ENCODE measurements at places on chromosomes 1 and 21. TPM values are rescaled to one million over a fixed set of nuclear protein-coding genes. Genes with fewer than 3 reads are reported as not detected.

DNA sequence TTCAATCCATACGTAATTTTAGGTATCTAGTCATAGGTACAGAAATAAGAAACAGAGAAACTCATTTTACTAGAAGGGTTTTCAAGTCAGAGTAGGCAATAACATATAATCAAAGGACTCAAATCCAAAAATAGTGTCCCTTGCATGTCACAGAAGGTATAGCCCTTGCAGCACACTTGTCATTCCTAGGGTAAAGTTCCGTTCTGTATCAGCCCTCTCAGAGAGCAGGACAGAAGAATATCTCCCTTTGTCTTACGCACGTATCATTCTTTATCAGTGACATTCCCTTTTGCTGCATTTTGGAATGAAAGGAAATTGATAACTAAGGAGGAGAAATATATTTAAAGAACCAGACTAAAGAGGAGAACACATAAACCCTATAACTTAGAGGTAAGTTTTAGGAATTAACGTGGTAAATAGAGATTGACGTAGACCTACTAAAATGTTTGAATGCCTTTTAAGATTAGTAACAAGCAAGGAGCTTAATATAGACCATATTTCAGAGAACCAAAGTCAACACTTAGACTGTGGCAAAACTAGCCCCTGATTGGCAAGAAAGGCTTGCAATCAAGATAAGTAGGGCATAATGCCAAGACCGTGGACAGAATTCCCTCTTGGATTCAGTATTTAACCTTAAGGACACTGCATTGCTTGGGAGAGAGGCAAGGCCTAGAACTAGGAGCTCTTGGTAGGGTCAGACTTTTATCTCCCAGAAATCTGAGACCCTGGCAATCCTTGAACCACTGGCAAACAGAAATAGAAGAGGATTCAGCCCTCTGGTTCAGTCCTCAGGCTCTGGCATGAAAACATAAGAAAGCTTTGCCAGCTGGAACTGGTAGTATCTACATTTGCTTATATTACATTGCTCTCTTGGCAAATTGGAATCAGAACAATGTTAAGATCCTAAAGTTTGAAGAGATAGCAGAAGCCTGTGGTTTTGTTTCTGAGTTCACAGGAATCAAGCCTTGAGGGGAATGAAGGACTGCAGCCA lies 232.1 kb downstream of the ASTN1 start:
- H3K27ac ChIP-seq: no peak overlapping the region
- no peaks in the 10 kb centered on the region for H3K4me1 ChIP-seq
- H3K27me3 ChIP-seq: no peaks in the 10 kb centered on the region

DNA sequence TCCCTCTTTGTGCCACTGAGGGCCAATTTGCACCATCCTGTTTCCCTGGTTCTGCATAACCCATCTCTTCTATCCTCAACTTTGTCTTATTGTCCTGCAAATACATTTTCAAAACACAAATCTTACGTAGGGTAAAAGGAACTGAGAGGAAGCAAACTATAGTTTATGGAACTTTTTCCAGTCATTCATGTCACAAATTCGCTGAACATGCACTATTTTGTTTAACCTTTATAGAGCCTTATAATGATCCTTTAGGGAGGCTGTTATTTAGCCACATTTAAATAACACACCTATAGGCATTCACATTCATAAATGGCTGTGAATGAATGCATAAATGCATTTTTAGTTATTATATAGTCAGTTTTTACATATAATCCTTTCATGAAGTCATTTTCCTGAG lies 85.0 kb downstream of the PLPPR5 start:
- H3K4me1 ChIP-seq: no peaks in the 10 kb centered on the region
- no peak overlapping the region for H3K27ac ChIP-seq
- no peaks in the 10 kb centered on the region for H3K27me3 ChIP-seq
- DNase-seq: no peak
- H3K4me3 ChIP-seq: no peak overlapping the region

- no peak overlapping the region for H3K27ac ChIP-seq
- DNase-seq: no peak
- no peaks in the 10 kb centered on the region for H3K4me1 ChIP-seq
- no peak overlapping the region for H3K4me3 ChIP-seq
- no peaks in the 10 kb centered on the region for H3K27me3 ChIP-seq
These were observed 126.3 kb downstream of the PTPN14 start for GRCh38 chr1:214425101-214425500.

GRCh38 chr1:175734642-175735041 lies 8.8 kb downstream of the TNR start:
- no peak overlapping the region for H3K27ac ChIP-seq
- H3K27me3 ChIP-seq: no peaks in the 10 kb centered on the region
- no peak overlapping the region for H3K4me3 ChIP-seq
- no peaks in the 10 kb centered on the region for H3K4me1 ChIP-seq

- H3K4me3 ChIP-seq: peak overlapping the region; percentile 53
- no peak for DNase-seq
- no peaks in the 10 kb centered on the region for H3K36me3 ChIP-seq
- H3K27me3 ChIP-seq: no peaks in the 10 kb centered on the region
- H3K27ac ChIP-seq: peak overlapping the region; percentile 85
These were observed 808 bp downstream of the C1orf116 start for GRCh38 chr1:207031632-207032264.

DNA sequence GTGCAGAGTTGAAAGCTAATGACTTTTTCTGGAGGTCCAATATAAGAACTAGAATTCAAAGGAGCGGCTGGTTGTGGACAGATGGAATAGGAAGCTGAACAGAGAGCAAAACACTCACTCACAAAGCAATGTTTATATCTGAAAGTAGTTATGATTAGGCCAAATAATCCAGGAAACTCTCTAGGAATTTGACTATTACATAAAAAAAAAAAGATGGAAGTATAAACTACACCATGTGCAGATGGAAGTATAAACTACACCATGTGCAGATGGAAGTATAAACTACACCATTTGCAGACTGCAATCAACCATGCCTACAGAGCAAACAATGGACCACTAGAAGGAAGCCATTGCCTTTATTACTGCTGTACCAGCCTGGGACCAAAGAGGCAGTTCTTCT lies 771.1 kb downstream of the BRINP3 start:
- no peak for DNase-seq
- H3K4me1 ChIP-seq: no peaks in the 10 kb centered on the region
- no peak overlapping the region for H3K27ac ChIP-seq
- H3K4me3 ChIP-seq: no peak overlapping the region

DNA sequence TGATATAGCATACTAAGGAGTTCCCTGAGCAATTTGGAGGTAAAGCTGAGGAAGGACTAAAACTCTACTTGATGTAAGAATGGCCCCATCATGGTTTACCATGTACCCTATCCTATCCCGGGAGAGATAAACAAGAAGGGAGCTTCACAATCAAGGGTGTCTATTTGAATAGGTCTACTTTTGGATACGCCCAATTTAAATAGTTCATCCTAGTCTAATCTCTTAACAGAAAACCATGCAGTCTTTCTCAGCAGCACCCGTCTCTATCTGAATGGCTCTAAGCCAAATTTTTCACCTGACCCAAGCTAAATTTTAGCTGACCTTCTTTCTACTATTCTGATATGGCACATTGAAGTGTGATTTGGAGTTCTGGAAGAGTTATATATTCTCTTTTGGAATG lies 122.0 kb downstream of the TNNI3K start:
- no peak overlapping the region for H3K27ac ChIP-seq
- H3K4me1 ChIP-seq: no peaks in the 10 kb centered on the region
- H3K27me3 ChIP-seq: no peaks in the 10 kb centered on the region
- no peaks in the 10 kb centered on the region for H3K36me3 ChIP-seq
- no peak overlapping the region for H3K4me3 ChIP-seq

GRCh38 chr1:14500912-14501311 lies 97.6 kb upstream of the KAZN start:
- no peak overlapping the region for H3K27ac ChIP-seq
- H3K27me3 ChIP-seq: no peaks in the 10 kb centered on the region
- H3K4me3 ChIP-seq: no peak overlapping the region
- no peak for DNase-seq
- H3K4me1 ChIP-seq: no peaks in the 10 kb centered on the region
- no peaks in the 10 kb centered on the region for H3K36me3 ChIP-seq

DNA sequence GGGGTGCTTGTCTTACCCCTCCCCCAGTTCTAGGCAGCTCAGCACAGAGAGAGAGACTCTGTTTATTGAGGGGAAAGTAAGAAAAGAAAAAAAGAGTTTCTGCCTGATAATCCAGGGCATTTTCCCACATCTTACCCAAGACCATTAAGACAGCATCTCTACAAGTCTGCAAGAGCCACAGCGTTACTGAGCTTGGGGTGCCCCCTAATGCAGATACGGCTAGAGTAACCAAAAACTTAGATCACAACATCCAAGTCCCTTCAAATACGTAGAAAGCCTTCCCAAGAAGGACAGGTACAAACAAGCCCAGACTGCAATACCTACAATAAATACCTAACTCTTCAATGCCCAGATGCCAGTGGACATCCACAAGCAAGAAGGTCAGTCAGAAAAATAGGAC lies 6.2 kb upstream of the TEX50 start:
- no peaks in the 10 kb centered on the region for H3K36me3 ChIP-seq
- no peak overlapping the region for H3K4me3 ChIP-seq
- no peak for DNase-seq
- H3K27me3 ChIP-seq: no peaks in the 10 kb centered on the region
- no peak overlapping the region for H3K27ac ChIP-seq
- H3K4me1 ChIP-seq: no peaks in the 10 kb centered on the region

DNA sequence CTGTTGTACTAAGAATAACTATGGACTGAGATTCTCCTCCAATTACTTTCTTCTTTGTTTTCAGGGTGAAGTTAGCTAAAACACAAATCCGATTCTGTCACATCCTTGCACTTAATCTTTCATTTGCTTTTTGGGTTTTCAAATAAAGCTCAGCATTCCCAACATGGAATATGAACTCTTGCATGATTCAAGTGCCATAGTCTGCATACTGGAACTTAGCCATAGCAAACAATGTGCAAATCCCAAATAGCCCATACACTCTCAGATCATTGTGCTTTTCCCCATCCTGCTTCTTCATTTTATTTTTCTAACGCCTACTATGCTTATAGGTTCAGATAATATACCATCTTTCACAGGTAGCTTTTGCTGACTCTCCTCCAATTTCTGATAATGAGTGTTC lies 455.8 kb upstream of the PRMT6 start:
- H3K4me3 ChIP-seq: no peak overlapping the region
- no peak overlapping the region for H3K27ac ChIP-seq
- no peak for DNase-seq
- no peaks in the 10 kb centered on the region for H3K36me3 ChIP-seq
- H3K27me3 ChIP-seq: no peaks in the 10 kb centered on the region

DNA sequence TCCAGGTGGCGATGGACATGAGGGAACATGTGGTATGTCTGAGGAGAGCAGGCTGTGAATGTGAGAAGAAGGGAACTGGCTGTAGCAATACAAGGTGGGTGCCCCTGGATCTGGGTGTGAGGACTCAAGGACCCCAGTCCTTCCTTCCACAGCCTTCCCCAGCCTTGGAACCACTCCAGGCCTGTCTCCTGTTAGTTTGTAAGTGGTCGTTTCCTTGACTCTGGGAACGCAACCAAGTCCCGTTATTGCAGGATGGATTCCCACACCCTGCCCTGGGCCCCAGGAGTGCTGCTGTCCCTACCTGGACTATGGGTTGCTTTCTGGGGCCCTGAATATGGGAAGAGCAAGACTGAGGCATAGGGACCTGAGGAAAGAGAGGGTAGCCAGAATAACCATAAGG lies 47.2 kb upstream of the VANGL1 start:
- H3K4me3 ChIP-seq: no peak overlapping the region
- H3K27ac ChIP-seq: no peak overlapping the region
- no peaks in the 10 kb centered on the region for H3K36me3 ChIP-seq
- H3K27me3 ChIP-seq: no peaks in the 10 kb centered on the region
- no peak for DNase-seq

GRCh38 chr1:67485046-67485811 lies 55.0 kb upstream of the SERBP1 start:
- no peak for DNase-seq
- H3K4me1 ChIP-seq: no peaks in the 10 kb centered on the region
- H3K36me3 ChIP-seq: no peaks in the 10 kb centered on the region
- no peak overlapping the region for H3K4me3 ChIP-seq
- H3K27me3 ChIP-seq: no peaks in the 10 kb centered on the region

DNA sequence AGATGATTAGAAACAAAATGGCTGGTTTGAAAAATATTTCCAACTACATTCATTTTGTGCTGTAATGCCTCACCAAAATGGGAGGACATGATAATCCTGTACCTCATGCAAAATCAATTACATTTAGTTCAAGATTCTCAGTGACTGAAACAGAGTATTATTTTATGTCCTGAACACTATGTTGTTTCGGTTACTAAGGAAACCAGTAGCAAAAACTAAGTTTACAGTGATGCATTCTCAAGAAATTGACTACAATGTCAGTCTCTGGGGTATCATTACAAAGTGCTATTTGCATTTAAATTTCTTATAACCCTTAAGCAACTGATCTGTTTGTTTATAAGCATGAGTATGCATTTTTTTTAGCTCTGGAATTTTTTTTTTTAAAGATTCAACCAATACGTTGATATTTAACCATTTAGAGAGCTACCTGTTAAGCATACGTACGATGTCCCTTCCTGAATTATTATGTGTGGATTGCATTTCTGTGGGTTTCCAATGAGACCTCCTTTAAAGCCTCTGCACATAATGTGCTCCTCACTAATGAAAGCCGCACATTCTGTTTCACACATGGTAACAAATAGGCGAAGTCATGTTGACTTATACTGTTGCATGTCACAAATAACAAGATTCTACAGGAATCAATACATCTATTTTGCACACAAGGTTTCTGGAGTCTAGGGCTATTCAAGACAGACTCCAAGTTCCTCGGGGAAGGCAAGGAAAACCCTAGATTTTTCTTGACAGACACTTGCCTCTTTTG lies 1035.7 kb downstream of the ADGRL2 start:
- no peak for DNase-seq
- no peaks in the 10 kb centered on the region for H3K4me1 ChIP-seq
- H3K27me3 ChIP-seq: no peaks in the 10 kb centered on the region
- no peaks in the 10 kb centered on the region for H3K36me3 ChIP-seq

DNA sequence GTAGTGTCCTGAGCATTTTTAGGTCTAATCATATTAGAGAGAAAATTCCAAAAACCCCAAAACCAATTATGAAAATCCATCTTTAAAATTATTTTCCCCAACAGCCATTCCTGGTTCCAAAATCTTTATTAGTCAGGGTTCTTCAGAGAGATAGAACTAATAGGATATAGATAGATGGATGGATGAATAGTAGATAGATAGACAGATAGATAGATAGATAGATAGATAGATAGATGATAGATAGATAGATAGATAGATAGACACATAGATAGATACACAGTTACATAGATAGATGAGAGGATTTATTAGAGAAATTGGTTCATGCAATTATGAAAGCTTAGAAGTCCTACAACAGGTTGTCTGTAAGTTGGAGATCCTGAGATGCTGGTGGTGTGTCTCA lies 122.7 kb upstream of the POGK start:
- no peak for DNase-seq
- no peak overlapping the region for H3K27ac ChIP-seq
- H3K36me3 ChIP-seq: no peaks in the 10 kb centered on the region
- no peak overlapping the region for H3K4me3 ChIP-seq

- H3K4me1 ChIP-seq: peaks cover 7% of the 10 kb centered on the region
- H3K36me3 ChIP-seq: no peaks in the 10 kb centered on the region
- DNase-seq: no peak
- H3K27me3 ChIP-seq: no peaks in the 10 kb centered on the region
- H3K4me3 ChIP-seq: no peak overlapping the region
These were observed 89.8 kb downstream of the NMNAT2 start for GRCh38 chr1:183328371-183328770.

CFAP141 gene
- 2.8 TPM for total RNA-seq

MYCL gene
- 3.9 TPM for total RNA-seq

SPATA45 gene
- not detected for total RNA-seq

STX12 gene
- 91.0 TPM for total RNA-seq

SEC16B gene
- total RNA-seq: 1.9 TPM

SPRR2B gene
- not detected for total RNA-seq

LGR6 gene
- total RNA-seq: 1.7 TPM

CFHR3 gene
- 0.24 TPM for total RNA-seq

BATF3 gene
- 12.8 TPM for total RNA-seq

ADGRL2 gene
- total RNA-seq: 97.9 TPM

Data from lower lobe of right lung (tissue), 2 donors.